Activated CD4-positive, alpha-beta T cell treated with anti-CD3 and anti-CD28 coated beads, Interleukin-2, Interleukin-6, amounts not matched to agents 100 ng/mL and 50 ng/mL, durations not matched to agents 16 hours and 8 hours (primary cell): ENCODE measurements at places on chromosomes 12 and 14.

- DNase-seq: no peak
Observed at GRCh38 chr12:62643486-62643885, 176.9 kb downstream of the MON2 start.

DNA sequence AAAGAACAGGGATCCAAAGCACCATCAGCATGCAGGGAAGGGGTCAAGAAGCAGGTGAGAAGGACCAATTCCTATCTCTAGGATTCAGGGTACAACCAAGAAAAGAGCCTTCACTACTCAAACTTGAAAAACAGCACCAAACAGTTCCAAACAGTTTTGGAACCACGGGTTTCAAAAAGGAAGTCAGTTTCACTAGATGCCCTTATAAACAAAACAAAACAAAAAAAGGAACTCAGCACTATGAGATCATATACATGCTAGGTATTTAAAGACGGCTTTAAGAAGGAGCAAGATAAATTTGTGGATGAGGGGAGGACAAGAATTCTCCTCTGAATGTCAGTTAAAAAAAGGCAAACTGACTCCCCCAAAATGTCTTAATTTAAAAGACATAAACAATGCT lies 6.0 kb downstream of the INSM2 start:
- DNase-seq: no peak

GRCh38 chr12:122295877-122296276 lies 29.6 kb upstream of the VPS33A start:
- no peak for DNase-seq

DNA sequence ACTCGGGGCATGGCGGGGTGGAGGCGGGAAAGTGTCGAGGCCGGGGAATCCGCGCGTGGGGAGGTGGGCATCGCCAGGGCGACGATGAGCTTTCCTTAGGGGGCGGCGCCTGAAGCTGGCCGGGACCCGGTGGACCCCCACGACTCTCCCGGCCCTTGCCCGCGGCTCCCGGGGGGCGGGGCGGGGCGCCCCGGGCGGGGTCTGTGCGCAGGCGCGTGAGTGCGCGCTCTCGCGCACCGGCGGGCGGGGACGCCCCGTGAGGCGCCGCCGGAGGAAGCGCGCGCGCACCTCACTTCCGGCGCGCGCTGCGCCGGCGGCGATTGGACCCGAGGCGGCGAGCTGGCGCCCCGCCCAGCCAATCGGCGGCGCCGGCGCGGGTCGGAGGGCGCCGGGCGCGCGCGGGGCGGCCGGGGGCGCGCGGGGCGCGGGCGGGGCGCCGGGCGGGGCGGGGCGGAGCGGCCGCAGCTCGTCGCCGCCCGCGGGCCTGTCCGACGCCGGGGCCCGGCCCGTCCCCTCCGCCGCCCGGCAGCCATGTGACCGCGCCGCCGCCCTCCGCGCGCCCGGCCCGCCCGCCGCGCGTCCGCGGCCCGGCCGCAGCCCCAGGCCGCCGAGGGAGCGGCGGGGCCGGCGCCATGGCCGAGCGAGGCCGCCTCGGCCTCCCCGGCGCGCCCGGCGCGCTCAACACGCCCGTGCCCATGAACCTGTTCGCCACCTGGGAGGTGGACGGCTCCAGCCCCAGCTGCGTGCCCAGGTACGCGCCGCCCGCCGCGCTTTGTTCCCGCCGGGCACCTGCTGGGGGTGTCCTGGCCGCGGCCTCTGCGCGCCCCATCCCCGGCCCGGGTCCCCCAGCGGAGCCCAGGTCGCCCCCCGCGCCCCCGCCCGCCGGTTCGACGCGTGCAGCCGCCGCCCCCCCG lies at the start of gene PACS2:
Gene PACS2 (plus strand): TSS at position 462 of the 914 bp plus-strand sequence. CDS start 171 bp downstream, at position 633.
- peak; percentile 87 for DNase-seq

DNA sequence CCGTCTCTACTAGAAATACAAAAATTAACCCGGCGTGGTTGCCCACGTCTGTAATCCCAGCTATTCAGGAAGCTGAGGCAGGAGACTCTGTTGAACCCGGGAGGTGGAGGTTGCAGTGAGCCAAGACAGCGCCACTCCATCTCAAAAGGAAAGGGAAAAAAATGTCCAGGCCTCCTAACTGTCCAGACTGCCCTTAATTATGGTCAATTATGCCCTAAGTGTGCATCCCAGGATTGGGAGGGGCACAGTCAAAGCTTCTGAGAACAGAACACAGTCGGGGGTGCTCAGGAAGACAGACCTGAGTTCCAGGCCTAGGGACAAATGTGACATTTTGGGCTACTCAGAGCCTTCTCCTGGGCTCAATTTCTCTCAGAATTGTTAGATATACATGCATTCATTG lies 31.8 kb upstream of the SMUG1 start:
- DNase-seq: no peak

DNA sequence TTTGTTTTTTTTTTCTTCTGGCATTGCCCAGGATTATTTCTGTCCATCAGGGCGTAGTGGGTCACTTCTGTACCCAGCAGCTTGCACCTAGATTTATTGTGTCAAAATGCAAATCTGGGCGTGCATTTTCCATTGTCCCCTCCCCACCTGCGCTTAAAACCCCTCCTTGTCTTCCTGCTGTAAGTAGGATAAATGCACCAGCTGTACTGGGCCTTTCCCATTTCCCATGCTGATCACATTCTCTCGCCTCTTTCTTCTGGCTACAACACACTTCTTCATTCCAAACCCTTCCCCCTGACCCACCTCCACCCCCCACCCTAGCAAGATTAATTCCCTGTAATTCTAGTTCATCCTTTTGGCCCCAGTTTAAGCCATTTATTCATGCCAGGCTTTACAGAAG lies 128.0 kb downstream of the ETV6 start:
- no peak for DNase-seq

- DNase-seq: no peak
Observed at GRCh38 chr14:99006276-99006675, 265.7 kb downstream of the BCL11B start.

- no peak for DNase-seq
Observed at GRCh38 chr12:129185855-129186254, 332.6 kb downstream of the GLT1D1 start.

DNA sequence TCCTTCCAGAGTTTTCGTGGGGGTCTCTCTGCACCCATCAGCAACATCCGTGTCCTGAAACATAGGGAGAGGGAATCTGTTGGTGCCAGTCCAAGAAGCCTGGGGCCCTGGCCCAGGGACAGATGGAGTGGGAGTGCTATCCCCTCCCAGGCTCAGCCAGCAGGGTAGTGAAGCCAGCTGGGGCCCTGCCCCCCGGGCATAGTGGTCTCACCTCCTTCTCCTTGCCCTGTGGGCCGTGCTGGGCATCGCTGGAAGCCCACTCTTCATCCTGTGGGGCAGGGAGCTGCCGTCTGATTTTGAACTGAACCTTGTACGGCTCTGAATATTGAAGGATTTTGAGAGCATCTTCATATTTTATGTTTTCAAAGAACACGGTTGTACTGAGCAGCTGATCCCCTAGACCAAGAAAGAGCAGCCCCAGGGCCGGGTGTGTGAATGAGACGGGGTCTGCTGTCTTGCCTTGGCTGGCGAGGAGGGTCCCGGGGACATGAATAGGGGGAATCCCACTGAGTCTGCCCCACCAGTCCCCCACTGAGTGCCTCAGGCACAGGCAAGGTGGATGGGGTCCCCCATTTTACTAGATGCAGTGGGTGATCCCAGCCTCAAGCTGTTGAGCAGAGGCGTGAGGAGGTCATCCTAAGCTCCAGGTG lies 23.3 kb downstream of the AHNAK2 start:
- DNase-seq: no peak

GRCh38 chr12:106096376-106096775 lies 42.4 kb downstream of the NUAK1 start:
- no peak for DNase-seq

DNA sequence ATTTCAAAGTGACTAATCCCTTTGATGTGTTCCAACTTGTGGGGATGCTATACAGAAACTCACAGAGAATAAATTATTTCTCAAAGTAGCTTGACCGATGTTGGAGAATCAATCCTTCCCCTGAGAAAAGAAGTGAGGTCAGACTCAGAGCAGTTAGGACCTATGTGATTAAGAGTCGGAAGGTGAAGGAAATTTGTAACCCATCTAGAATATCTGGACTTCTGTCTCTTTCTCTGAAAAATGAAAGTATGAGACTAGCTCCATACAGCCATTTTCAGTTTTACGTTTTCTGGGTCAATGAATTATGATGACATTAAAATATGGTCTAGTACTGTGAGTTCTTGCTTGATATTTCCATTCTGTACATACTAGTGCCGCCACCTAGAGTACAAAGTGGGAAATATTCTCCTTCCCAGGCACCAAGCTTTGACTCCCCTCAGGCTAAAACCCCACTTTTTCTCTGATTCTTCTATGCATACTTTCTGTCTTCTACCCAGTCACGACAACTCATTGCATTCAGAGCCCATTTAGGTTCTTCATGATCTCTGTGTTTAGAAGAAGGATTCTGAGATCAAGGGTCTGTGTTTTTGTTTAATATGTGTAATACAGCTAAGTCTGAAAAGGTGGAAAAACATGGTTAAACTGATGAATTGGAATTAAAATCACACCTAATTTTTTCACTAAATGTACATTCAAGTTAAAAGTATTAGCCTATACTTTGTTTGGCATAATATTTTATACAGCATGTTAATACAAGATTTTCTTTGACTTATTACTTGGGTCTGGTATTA lies 6.9 kb upstream of the NTS start:
- peak; percentile 35 for DNase-seq

DNA sequence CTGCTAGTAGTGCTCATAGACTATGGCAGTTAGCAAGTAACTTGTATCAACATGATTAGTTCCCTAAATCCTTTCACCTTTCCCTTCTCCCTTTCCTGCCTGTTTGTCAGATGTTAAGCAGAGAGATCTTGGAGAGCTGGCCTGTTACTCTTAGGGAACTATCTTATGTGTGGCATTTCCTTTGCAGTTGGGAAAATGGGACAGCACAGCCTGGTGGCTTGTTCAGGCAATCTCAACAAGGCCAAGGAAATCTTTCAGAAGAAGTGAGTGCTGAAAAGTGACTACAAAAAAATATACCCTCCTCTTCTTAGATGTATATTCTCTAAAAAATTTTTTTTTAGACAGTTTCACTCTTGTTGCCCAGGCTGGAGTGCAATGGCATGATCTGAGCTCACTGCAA lies 7.4 kb downstream of the PARP2 start:
- DNase-seq: no peak

GRCh38 chr12:97716356-97716755 lies 253.8 kb downstream of the RMST start:
- no peak for DNase-seq
